Posterior cingulate gyrus (tissue), 11 donors: ENCODE measurements at places on chromosomes 13 and 19.

DNA sequence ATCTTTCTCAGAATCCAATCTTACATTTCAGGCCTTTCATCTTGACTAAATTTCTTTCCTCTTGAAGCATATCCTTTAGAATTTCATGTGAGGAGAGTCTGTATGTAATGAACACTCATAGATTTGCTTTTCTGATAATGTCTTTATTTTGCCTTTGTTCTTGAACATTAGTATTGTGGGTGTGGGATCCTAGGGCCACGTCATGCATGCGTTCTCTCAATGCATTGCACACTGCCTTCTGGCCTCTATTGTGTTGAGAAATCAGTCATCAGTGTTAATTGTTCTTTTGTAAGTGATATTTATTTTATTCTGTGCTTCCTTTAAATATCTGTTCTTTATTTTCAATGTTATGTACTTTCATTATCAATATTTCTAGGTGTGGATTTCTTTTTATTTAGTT is 364.9 kb downstream of the OXGR1 start:
- no peak for DNase-seq

DNA sequence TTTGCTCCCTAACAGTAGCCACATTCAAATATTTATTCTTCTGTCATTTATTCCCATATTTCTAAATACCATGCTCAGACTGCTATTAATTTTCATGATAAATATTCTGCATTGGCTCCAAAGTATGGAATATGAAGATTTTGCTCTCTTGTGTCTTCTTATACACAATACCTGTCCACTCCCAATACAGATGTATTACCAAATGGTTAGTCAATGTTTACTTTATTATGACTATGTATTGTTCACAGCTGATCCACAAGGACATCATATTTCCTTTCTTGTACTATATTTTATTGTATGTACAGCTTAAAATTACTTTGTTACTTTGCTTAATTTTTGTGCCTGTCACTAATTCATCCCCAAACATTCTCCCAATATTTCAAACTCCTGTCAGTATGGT is 322.3 kb downstream of the OXGR1 start:
- DNase-seq = no peak

DNA sequence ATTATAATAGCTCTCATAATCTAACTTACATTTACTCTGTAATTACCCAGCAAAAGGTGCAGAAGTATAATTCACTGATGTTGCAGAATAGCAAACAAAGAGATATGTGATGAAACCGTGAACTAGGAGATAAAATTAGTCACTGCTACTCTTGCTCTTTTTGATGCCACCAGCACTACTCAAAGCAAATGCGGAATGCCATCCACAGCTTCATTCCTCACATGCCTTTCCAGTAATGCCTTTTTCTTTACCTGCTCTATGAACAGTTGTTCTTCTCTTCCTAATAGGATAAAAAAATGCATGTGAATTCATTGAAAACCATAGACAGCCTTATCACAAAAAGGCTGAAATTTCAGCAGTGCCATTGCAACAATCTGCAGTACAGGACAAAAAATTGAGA is 1129.5 kb downstream of the DIAPH3 start:
- no peak for DNase-seq

DNA sequence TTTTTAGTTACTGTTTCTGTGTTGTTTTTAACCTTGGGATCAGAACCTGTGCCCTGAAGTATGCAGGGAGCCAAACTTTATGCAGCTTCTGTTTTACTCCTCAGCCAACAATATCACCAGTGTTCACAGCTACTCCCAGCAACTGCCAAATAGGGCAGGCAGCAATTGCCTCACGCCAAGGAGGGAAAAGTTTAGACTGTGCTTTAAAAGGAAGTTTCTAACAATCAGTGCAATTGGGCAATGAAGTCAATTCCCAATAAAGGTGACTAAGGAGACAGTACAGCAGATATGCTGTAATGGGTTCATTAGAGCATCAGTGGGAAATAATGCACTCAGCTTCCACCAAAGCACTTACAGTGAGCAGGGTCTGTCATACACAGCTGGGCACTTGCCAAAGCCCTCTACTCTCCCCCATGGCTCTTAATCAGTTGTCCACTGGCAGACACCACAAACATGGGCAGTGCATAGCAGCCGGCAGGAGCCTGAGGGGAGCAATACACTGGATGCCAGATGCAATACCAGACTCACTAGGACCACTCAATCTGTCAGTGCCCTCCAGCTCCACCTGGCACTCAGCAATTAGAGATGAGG is 19.3 kb downstream of the ENOX1 start:
- DNase-seq = no peak

GRCh38 chr13:94661406-94661805 is 50.9 kb downstream of the SOX21 start:
- DNase-seq = no peak

DNA sequence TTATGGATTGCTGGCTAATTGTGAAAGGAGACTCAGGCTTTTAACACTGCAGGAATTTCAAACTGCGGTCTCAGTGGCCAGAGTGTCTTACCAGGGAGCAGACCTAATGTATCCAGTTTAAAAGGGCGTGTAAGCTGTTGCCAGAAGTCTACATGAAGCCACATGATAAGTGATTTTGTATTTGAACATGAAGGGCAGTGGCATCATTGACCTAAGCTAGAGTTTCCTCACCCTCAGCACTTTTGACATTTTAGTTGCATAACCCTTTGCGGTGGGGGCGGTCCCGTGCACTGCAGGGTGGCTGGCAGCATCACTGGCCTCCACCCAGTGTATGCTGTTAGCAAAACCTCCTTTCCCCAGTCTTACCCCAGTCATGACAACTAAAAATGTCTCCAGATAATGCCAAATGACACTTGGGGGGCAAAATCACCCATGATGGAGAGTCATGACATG is 23.7 kb upstream of the GPR18 start:
- no peak for DNase-seq
